ENCODE measurements at places on chromosomes 6 and 20.
A peak's percentile ranks its signal among the peaks of the same experiment; 100 is the strongest.

GRCh38 chr20:5486377-5487054 is 169.8 kb upstream of the PROKR2 start:
- DNase-seq, result peak; percentile 78

GRCh38 chr6:255751-256083 is 36.6 kb upstream of the DUSP22 start:
- DNase-seq, result no peak

DNA sequence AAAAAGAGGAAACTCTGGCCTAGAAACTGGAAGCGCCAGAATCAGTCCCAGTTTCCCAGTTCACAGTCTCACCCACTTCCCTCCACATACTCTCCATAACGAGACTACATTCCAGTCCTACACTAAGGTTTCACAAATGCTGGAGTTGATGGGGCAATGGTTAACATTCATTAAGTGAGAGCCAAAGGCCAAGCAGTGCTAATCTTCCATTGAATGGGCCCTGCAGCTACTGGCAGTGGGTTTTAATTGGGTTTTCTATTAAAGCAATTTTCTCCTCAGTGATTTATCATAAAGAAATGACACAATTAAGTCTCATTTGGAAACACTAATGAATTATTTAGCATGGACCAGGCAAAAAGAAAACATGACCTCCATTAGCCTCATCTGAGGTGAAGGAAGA is 20.8 kb upstream of the NRSN1 start:
- no peak for DNase-seq

DNA sequence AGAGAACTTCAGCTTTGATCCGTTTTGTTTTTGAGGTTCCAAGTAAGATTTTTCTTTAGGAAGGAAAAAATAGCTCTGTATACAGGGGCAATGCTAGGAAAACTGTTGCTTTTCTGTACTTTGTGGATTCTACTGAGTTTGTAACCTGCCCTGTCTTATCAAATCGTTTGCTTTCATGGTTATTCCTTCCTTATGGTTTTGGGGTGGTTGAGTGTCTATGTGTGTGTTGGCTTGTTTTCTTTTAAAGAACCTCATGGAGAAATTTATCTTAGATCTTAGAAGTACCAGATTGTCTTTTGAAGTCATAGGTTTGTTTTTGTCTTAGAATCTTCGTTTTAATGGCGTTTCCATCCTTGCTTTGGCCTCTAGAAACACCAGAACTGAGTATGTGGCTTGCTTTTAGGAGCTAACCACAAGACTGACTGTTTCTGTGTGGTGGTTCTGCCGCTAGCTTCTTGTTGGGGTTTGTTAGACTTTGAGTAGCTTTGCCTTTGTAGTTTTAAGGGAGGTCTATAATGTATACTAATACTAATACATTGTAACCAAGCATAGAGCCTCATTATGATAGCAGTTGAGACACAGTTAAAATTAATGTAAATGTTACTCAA is 86.8 kb downstream of the RPP40 start:
- DNase-seq, result peak; percentile 94

DNA sequence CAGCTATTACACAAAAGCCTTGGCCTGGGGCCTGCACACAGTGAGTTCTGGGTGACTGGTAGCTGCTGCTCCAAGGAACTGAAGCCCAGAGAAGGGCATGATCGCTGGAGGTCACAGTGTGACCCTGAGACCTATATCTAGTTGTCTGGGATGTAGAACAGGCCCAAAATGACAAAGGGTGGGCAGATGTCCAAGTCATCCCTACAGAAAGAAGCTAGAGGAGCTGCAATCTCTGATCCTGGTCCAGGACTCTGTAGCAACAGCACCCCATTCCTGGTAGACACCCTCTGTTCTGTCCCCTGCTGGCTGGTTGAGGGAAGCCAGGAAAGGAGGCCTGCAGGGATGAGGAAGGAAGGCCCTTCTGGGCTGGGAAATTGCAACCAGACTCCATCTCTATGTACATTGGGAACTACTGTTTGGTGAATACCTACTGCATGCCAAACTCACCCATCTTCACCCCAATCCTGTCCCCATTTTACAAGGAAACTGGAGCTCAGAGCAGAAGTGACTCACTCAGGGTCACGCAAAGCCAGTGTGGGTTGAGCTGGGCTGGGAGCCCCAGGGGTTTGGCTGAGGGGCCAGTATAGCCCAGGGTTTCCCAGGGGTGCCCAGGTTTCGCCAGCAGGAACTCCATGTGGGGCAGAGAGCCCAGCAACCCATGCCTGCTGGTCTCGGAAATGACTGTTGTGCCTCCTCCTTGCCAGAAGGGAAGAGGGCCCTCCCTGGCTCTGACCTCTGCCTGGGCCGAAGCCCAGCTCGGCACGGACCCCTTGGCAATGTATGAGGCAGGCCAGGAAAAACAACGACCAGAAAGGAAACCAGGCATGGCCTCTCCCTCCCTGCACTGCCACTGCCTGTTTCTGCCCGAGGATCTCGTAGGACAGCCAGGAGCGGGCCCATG is 44.9 kb upstream of the TLDC2 start:
- no peak for DNase-seq

- DNase-seq, result peak; percentile 17
These were observed 16.2 kb downstream of the ANKRD6 start for GRCh38 chr6:89449193-89449592.

DNA sequence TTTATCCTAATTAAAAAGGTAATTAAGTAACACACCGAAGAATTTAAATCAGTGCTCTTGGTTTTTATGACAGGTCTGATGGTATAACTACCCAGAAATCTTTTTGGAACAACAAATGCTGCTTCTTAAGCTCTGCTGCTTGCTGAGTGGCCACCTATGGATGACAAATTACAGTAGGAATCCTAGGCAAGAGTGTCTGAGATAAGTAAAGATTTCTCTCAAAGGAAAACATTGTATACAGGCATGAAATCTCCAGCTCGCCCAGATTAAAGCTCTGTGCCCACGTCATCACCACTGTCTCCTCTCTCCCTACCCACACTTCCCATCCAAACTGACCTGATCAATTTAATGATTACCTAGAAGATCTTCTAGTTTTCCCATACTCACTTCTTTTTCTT is 1083.0 kb upstream of the MAP3K7 start:
- DNase-seq, result no peak

GRCh38 chr20:6699921-6700562 is 67.4 kb upstream of the BMP2 start:
- DNase-seq, result no peak

DNA sequence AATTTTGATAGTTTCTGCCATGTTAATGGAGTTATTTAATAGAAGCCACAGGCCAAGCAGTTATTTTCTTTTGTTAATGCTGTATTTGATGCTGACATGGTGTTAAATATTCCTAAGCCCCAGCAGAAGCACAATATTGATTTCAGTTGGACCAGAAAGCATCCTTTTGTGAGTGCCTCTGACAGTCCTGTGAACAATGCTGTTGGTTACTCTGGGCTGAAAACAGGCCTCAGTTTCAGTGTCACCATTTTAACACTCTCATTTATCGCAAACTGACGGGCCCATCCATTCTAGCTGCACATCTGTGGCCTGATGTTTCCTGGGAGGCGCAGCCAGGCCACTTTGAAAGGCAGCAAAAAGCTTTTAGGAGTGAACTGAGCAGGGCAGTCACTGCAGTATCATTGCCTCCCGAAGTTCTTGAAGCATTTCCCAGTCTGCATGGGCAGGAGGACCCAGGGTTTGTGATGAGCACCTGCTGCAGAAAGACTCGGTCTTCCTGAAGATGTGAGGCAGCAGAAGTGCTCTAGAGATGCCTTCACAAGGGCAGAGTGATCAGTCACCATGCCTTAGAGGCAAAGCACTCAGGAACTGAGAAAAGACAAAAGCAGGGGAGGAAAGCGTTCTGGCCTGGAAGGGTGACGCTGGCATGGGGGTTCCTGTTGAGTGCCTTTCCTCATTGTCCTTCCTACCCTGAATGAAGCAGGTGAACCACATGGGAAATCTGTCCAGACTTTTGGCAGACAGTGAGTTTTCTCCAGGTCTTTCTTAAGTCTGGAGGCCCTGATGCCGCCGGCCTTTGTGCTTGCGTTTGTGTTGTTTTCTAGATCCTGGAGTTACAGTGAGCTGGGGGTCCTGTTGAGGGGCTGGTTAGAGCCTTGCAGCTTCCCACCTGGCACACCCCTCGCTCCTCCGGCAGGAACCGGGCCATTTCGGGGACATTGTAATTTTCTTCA is 74.0 kb downstream of the ZDHHC14 start:
- no peak for DNase-seq

DNA sequence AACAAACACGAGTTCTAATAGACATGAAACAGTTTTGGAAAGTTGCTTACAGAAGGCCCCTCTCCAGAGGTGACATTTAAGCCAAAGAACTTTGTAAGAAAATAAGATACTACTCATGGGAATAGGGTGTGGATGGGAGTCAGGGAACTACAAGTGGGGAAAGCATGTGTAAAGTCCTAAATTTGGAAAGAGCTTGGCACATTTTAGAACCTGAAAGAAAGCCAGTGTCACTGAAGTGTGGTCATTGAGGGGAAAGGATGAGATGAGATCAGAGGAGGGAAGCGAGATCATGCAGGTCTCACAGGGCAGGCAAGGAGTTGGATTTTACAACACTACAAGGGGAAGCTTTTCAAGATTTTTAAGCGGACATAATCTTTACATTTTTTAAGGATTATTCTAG is 38.0 kb downstream of the VGLL2 start:
- no peak for DNase-seq

DNA sequence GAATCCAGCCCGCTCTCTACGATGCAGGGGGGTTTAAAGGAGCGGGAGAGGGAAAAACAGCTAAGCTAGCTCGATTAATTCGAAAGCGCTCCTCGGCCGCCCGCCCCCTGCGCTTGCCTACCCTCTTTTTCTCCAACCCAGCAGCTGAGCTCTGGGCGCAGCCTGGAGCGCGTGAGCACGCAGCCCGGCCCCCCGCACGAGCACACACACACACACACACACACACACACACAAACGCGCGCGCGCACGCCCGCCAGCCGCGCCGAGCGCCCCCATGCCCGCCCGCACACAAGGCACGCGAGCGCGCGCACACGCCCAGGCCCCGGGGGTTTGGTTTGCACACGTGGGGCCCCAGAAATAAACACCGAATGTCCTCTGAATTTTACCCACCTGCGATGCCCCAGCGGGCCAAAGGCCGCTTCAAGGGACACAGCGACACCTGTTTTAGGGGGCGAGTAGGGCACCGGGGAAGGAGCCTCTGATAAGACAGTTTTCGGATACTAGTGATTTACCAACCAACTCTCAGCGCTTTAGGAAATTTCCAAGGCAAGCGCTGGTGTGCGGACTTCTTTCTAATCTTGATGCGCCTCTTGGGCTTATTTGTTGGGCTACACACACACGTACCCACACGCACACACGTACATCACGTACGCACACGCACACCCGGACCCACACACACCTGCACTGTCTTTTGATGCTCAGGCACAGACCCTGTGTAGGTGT is 802 bp upstream of the NRN1 start:
- DNase-seq, result peak; percentile 73

DNA sequence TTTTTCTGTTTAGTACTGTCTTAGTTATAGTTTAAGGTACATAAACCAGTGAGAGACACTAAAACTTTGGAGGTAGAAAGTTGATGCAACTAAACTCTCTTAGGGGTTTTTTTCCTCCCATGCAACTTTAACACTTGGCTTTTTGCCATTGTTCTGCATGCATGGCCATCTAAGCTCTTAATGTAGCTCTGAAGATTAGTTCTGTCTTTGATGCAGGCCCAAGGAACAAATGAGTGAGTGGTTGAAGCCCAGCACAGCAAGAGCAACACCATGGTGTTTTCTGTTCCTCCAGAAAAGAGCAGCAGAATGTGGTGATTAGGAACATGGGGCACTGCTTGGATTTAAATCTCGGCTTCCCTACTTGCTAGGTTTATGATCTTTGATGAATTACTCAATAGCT is 89.3 kb downstream of the L3MBTL3 start:
- DNase-seq, result no peak

Measured in Jurkat, Clone E6-1 (cell line).